ENCODE measurements at places on chromosomes 2 and 18. TPM values are rescaled to one million over a fixed set of nuclear protein-coding genes. Genes with fewer than 3 reads are reported as not detected.

MOB4 gene
- 31.0 TPM for total RNA-seq

LAMA1 gene
- total RNA-seq: 18.3 TPM

CWC22 gene
- 12.3 TPM for total RNA-seq

MBD2 gene
- 53.1 TPM for total RNA-seq

SLC30A3 gene
- 0.16 TPM for total RNA-seq

All from astrocyte (in vitro differentiated cells and primary cell).